ENCODE measurements at places on chromosomes 1 and 21. TPM values are rescaled to one million over a fixed set of nuclear protein-coding genes. Genes with fewer than 3 reads are reported as not detected.

CYP4A11 gene
- not detected for total RNA-seq

C1orf226 gene
- 0.13 TPM for total RNA-seq

PRKAA2 gene
- 1.7 TPM for total RNA-seq

CRNN gene
- not detected for total RNA-seq

NUP210L gene
- under 0.01 TPM for total RNA-seq

KDF1 gene
- total RNA-seq, result not detected

TMEM200B gene
- total RNA-seq, result 0.13 TPM

GRCh38 chr1:238153939-238154338 is 263.2 kb upstream of the ZP4 start:
- DNase-seq, result no peak

DNA sequence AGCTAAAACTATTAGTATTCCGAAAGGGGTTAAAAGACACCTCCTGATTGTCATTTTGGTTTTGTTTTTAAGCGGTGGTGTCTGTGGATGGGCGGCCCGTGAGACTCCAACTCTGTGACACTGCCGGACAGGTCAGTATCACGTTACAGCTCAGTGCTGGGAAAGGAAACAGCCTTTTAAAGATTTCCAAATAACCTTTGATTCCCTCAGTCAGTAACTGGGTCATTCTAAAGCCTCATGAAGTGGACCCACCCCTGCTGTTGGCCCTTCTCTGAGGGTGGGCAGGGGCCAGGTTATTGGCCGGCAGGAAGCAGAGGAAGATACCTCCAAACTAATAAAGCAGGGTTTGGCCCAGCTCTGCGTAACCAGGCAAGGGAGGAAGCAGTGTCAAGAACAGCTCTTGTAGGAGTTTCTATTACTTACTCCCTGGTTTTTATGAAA is 2.3 kb downstream of the RHOU start:
- no peak for DNase-seq

DNA sequence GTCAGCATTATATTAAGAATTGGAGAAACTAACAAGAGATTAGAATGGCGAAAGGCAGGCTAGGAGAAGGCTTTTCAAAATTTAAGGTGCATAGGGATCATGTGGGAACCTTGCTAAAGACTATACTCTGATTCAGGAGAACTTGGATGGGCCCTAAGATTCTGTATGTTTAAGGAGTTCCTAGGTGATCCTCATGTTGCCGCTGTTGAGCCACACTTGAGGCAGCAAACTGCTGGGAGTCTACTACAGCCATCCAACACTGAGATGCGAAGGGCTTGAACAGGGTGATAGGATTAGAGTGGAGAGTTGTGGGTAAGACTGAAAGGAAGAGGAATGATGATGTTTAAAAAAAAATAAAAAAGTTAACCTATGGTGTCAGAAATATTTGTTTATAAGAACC is 1013.2 kb downstream of the MRPL39 start:
- DNase-seq, result no peak

- no peak for DNase-seq
Observed at GRCh38 chr21:38777531-38777930, 28.2 kb upstream of the ETS2 start.

GRCh38 chr1:171226747-171227370 is 21.4 kb upstream of the FMO1 start:
- DNase-seq, result peak; percentile 70

GRCh38 chr1:223878598-223879325 is 33.0 kb upstream of the TP53BP2 start:
- DNase-seq, result no peak

DNA sequence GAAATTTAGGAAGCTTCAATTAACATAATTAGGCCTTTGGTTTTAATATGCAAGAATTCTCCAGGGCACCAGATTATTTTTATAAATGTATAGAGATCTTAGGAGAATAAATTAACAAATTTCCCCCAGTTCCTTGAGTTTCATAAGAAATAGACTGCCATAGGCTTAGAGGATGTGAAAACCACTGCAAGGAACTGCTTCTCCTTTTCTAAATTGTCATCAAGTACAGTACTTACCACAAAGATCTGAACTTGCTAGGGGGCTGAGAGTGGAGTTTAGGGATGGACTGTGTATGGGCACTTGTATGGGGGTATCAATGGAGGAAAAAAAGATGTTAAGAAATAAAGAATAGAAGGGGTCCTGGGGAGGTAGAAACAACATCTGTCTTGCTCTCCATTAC is 31.1 kb downstream of the LHX8 start:
- no peak for DNase-seq

- DNase-seq, result no peak
Observed at GRCh38 chr1:17914131-17914530, 159.0 kb downstream of the ACTL8 start.

DNA sequence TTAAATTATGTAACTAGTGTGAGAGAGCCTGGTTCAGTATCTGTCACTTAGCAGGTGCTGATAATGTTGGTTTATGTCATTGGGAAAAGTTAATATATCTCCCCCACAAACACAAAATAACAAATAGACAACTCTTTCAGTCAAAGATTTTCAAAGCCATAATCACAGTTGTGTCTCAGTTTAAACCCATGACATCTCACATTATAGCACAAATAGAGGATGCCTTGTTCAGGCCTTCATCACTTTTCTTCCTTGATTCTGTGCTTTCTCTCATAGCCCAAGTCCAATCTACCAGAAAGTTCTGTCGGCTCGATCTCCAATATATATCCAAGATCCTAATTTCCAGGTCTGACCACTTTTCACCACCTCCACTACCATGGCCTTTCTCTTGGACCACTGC is 6.2 kb upstream of the EPS15 start:
- no peak for DNase-seq

- peak; percentile 54 for DNase-seq
Observed at GRCh38 chr1:225754940-225755641, 22.5 kb upstream of the SRP9 start.

GRCh38 chr1:223176437-223176836 is 33.4 kb upstream of the TLR5 start:
- DNase-seq, result no peak

- no peak for DNase-seq
Observed at GRCh38 chr1:155075535-155075934, 3.1 kb upstream of the EFNA3 start.

DNA sequence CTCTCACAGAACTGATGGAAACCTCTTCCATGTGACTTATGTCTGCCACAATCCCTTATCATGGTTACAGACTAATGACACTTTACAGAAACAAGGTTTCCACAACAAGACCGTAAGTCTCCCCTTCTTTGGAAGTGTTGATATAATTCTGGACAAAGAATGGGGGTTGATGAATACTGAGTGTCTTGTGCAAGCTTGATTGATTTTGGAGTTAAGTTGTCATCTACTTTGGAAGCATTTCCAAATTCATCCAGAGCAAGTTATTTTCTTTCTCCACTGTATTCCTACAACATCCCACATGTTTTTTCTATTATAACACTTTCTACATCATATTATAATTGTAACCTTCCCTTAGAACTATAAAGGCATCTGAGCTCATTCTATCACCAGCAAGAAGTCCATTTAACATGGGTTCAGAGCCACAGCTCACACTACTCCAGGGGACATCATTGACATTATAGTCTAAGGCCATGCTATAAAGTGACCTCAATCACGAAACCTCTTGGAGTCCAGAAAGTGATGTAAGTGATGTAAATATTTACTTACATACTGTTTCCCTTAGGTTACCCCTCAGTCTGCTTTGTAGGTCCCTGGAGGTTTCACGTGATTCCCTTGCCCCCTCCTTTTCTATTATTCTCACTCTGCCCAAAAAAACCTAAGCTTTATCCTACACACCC is 125.7 kb upstream of the PBX1 start:
- DNase-seq, result no peak

GRCh38 chr1:38788341-38789336 is 70.9 kb downstream of the RRAGC start:
- no peak for DNase-seq

Data from dermis microvascular lymphatic vessel endothelial cell (primary cell).